ENCODE measurements at places on chromosomes 2 and 18.

GRCh38 chr2:101989740-101990460, 1.9 kb upstream of the IL1R2 start:
- DNase-seq: no peak

GRCh38 chr18:29062921-29063320, 886.0 kb upstream of the CDH2 start:
- DNase-seq: no peak

DNA sequence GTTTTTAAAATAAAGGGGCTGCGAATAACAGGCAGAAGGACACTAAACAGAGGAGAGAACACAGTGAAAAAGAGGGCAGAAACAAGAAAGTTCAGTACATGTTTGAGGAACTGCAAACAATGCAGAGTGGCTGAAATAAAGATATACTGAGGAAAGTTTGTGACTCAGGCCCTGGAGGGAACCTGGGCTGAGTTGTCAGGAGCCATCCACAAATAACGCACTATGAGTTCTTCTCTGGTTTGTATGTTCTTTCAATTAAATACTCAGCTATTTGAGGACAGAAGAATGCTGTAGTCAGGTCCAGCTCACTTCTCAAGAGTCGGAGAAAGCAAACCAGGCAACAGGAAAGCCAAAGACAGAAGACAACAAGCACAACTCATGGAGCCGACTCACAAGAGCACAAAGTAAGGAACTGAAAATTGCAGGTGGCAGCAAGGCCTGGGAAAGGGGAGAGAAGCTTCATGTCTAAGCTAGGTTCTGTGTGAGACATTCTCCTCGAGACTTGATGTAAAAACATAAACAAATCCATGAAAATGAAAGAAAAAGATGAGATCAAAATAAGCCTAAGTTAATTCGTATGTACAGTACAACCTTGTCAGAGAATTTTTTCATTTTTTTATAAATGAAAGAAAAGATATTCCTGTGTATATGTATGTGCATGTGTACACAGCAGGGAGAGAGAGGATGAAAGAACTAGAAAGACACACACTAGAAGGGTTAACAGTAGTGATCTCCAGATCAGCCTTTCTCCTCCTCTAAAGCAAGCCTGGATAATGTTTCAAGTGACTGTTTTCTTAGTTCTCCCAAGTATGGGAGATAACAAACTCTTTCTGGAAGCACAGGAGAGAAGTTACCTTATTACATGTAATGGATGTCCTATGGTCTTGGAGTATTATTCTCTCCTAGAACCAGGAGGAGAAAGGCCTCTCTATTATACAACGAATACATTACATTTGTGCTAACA, 41.5 kb downstream of the CHN1 start:
- DNase-seq: no peak

DNA sequence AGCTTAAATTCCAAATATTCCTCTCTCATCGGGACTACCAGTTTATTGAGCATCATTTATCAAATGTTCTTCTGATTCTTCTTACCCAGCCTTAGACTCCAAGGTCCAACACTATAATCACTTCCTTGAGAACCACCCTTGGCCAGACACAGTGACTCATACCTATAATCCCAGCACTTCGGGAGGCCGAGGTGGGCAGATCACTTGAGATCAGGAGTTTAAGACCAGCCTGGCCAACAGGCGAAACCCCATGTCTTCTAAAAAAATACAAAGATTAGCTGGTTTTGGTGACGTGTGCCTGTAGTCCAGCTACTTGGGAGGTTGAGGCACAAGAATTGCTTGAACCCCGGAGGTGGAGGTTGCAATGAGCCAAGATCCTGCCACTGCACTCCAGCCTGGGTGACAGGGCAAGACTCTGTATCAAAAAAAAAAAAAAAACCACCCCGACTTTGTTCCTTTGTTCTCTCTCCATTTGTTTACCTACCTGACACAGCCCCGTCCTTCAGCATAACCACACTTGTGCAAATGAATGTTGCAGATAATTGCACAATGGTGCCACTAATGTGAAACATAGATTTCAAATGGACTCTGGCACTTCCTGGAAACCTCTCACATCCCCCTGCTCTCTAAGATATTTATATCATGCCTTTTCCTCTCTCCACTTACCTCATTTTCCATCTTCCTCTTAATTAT, 38.9 kb upstream of the LPIN2 start:
- DNase-seq: no peak

- DNase-seq: no peak
Observed at GRCh38 chr18:54149078-54149697, 75.3 kb downstream of the MBD2 start.

DNA sequence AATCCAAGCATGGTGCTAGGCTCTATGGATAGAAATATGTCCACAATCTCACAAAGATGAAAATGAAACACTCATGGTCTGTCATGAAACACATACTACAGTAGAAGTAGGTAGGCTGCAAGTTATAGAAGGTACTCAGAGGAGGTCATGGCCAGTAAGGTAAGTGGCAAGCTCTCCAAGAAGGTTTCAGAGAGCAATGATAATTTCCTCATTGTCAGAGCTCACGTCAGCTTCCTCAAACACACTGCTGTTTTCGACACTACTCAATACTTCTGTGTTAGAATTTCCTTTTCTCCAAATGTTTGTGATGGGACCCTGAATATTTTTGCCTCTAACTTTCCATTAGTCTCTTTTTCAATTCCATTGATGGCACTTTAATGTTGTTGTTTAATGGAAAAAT, 25.5 kb downstream of the CCDC141 start:
- no peak for DNase-seq

GRCh38 chr2:43127208-43127940, 99.0 kb downstream of the ZFP36L2 start:
- DNase-seq: peak; percentile 86

GRCh38 chr2:23027396-23027795, 357.6 kb upstream of the KLHL29 start:
- no peak for DNase-seq

DNA sequence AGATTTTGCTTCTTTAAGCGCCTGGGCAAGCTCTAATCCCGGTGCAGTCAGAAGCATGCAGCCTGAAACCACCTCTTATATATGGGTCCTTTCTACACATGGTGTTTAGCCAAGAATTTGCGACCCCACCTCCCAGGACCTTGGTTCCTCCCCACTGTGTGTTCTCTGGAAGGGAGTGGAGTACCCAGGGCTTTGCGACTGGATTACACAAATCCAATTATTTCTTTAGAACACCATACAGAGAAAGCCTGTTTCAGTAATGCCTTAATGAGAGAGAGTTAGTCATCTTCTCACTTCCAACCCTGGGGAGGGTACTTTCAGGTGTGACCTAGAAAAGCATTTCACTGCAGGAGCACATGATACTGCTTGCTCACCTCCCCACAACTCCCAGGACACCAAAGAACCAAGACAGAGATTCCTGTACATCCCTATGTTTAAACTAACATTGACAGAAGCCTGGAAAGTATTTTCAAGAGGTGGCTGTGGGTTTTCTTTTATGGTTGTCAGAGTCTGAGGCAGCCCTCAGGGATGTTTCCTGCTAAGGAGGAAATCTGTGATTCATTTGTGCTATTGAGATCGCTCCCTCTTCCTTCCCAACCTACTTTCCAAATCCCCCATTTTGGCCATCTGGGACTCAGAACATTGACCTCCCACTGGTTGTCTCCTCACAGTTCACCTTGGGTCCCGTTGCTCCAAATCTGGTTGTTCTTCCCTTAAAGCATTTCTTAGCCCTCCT, at the start of gene CAPN14:
TSS of gene CAPN14 (minus strand) at position 51 of the 736 bp plus-strand sequence. CDS start 12,068 bp downstream, outside the sequence.
- no peak for DNase-seq

DNA sequence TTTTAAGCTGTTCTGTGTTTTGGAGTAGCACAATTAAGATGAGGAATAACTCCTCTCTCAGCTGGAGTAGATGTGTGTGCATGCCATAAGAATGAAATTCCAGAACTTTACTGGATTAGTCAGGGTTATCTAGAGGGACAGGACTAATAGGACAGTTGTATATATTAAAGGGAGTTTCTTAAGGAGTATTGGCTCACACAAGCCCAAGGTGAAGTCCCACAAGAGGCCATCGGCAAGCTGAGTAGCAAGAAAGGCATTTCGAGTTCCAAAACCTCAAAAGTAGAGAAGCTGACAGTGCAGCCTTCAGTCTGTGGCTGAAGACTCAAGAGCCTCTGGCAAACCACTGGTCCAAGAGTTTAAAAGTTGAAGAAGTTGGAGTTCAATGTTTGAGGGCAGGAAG, 113.7 kb downstream of the RIT2 start:
- DNase-seq: no peak

DNA sequence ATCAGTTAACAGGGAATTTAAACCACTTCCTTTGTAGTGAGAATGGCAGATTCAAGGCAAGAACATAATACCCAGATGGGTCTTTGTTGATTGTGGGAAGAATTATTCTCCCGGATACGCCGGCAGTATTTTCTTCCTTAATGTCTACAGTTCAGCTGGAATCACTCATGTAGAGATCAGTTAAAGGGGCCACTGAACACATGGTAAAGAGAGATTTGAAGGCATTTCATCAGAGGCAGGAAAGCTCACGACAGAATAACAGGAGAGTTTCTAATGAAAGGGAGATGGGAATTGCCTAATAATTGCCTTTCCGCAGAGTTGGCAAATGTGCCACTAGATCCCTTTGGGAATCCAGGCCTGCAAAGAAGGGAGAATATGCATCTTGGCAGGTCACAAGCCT, 327.7 kb upstream of the ZNF804A start:
- no peak for DNase-seq

GRCh38 chr2:108614659-108615058, 80.4 kb downstream of the LIMS1 start:
- DNase-seq: no peak

- DNase-seq: no peak
Observed at GRCh38 chr18:76490033-76490432, 5.0 kb downstream of the ZNF516 start.

GRCh38 chr2:3115301-3116042, 262.1 kb downstream of the EIPR1 start:
- DNase-seq: no peak

DNA sequence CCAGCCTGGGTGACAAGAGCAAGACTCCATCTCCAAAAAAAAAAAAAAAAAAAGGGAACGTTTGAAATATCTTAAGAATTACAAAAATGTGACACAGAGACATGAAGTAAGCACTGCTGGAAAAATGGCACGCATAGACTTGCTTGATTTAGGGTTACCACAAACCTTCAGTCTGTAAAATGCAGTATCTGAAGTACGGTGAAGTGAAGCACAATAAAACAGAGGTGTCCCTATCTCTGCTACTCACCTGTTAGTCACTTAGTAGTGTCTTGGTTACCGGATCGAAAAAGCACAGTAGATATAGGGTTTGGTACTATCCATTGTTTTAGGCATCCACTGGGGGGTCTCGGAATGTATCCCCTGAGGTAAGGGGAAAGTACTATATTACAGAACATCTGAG, 11.6 kb upstream of the GREB1L start:
- DNase-seq: no peak

DNA sequence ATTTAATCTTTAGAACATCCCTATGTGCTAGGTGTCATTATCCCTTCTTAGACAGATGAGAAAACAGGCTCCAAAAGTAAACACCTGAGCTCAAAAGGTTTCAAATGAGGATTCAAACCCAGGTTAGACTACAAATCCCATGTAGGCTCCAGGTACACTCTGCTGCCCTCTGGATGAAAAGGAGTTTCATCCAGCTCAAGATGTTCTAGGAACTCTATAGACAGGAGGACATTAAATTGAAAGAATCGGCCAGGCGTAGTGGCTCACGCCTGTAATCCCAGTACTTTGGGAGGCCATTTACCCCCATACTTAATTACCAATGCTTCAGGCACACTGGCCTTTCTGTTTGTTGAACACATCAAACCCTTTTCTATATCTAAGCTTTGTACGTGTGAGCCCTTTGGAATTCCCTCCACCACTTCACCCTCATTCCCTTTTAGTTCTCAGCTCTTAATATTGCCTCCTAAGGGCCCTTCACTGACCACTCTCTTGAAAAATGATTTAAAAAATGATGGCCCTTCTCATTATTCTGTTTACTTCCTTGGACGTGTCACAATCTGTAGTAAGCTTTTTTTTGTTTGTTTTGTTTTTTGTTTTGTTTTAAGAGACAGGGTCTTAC, 10.7 kb downstream of the SLC25A12 start:
- DNase-seq: no peak

- no peak for DNase-seq
Observed at GRCh38 chr18:41075212-41075611, 879.8 kb upstream of the PIK3C3 start.

Measured in effector memory CD8-positive, alpha-beta T cell (primary cell).